GM19239 (cell line): ENCODE measurements at places on chromosomes 1 and 21.

DNA sequence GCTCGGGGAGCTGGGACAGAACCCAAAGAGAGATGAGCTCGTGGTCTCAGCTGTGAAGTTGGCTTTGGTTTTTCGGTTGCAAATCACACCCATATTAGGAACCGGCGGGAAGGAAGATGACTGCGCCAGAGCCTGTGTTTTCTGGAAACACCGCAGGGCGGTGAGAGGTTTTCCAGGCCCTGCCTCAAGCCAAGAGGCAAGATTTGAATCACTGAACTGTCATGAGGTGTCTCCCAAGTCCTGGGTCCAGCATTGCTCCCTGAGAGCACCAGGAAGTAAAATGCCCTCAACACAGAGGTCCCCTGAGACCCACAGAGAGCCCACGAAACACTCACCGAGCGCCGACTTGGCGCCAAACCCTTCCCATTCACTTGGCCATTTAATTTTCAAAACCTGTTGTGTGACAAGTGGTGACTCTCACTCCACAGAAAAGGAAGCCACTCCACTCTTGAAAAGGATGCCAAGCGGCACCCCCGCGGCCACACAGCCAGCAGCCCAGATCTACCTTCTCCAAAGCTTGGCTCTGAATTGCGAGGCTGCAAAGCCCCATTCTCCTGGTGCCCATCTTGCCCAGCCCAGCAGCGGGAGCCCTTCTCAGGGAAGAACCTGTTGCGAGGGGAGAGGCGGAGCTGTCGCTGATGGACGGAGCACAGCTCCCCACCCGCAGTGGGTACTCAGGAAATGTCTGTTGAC is 99.0 kb upstream of the RUNX3 start:
- no peak for DNase-seq

DNA sequence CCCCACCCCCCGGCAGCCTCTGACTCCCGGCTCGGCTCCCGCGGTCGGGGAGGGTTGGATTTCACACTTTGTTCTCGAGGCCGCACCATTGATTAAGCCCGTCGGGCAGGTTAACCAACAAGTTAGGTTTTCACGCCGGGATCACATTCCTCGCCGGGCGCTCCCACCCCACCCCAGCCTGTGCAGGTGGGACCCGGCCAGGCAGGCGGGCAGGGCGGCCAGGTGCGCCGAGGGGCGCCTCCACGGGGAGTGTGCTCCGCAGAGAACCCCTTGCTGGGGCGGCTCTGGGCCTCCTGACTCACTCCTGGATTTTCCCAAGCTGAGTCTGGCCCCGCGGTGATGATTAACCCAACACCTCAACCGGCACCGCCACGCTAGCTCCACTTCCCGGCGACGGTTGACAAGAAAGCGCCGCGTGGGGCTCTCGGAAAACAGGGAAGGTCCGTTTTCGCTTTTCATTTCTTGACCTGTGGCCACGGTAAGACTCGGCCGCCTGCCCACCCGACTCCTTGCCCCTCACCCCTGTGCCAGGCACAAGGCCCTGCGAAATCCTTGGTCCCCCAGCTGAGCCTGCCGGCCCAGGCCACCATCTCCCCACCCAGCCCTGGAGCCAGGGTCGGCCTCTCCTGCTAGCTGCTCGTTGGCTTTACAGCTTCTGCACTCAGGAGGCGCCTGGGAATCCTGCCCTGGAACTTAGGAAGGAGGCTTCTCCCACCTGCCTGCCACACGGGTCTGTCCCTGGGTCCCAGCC is 8.8 kb upstream of the TTLL10 start:
- no peak for DNase-seq

GRCh38 chr1:52691821-52692220 is 6.3 kb downstream of the COA7 start:
- no peak for DNase-seq

DNA sequence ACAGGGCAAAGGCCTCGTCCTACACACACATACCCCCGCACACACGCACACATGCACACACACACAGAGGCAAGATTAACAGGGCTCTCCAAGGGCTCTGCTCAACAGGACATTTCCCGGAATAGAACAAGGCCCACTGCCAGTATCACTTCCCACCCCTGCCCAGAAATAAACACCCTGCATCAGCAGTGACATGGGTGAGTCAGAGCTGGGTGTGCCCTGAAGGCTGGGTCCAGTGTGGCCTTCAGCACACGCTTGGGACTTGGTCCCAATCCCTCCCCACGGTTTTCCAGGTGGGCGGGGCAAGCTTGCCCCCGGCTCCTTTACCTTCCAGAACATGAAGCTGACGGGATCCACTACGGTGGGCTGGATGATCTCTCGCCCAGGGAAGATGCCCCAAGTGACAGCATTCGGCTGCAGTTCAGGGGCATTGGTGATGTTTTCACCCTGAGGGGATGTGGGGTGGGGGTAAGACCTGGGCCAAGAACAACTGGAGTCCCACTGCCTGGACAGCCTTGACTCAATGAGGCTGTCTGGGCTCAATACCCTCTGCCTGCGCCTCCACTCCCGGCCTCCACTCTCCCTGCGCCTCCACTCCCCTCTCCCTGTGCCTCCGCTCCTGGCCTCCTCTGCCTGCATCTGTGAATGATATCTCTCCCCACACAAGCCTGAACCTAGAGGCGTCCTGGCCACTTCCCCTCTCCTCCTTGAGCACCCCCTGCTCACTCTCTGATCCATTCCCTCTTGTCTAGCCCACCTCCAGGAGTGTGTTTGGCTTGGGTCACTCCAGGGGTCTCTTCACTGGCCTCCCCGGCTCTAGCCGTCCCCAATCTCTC is 14.7 kb downstream of the MTHFR start:
- DNase-seq, result no peak

GRCh38 chr1:228310162-228310792 is 96.4 kb downstream of the TRIM11 start:
- DNase-seq, result no peak

DNA sequence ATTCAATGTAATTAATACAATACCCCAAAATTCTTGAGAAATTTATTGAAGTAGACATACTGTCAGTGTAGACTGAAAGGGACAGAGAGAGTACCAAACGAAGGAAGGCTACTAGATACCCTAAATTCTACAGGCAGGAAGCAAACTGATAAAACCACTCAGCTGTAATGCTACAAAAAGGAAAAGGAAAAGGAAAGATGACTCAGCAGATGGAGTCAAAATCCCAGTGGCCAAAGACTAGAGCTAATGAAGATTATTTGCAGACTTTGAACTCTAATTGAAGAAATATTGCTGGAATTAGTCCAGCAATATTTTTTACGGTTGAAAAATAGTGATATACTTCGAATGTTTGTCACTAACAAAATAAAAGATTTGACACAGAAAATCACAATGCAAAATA is 671.9 kb downstream of the BRINP3 start:
- DNase-seq, result no peak

DNA sequence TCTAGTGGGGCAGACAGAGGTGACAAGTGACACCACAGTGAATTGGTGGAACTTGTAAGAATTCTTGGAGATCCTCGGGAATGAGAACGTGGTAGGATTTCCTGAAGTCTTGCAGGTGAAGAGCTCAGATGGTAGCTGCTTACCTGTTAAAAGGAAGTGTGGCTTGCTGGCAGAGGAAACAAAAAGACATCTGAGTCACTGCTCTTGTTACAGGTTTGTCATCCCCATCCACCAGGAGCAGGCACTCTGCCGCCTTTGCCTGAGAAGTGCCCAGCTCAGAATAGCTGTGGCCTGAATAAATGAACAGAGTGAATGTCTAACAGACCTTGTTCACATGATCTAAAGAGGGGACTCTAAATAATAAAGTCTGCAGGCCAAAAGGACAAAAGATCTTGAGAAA is 12.3 kb upstream of the ZSCAN20 start:
- no peak for DNase-seq

GRCh38 chr1:211192227-211192626 is 58.3 kb upstream of the KCNH1 start:
- DNase-seq, result no peak

DNA sequence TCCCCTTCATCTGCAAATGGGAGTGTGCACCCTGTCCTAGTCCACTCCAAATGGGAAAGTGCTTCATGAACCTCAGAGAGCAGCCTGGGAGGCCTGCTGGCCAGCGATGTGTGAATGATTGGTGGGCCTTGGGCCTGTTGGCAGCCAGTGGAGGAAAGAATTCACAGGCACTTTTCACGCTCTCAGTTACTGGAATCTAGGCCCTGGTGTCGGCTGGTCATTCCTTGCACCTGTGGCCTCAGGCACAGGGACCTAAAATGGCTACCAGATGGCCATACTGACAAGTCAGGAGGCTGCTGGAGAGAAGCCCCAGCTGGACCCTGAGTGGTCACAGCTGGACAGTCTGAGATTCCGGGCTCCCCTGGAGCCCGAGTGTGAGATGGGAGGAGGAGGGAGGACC is 18.4 kb upstream of the EDN2 start:
- DNase-seq, result no peak

DNA sequence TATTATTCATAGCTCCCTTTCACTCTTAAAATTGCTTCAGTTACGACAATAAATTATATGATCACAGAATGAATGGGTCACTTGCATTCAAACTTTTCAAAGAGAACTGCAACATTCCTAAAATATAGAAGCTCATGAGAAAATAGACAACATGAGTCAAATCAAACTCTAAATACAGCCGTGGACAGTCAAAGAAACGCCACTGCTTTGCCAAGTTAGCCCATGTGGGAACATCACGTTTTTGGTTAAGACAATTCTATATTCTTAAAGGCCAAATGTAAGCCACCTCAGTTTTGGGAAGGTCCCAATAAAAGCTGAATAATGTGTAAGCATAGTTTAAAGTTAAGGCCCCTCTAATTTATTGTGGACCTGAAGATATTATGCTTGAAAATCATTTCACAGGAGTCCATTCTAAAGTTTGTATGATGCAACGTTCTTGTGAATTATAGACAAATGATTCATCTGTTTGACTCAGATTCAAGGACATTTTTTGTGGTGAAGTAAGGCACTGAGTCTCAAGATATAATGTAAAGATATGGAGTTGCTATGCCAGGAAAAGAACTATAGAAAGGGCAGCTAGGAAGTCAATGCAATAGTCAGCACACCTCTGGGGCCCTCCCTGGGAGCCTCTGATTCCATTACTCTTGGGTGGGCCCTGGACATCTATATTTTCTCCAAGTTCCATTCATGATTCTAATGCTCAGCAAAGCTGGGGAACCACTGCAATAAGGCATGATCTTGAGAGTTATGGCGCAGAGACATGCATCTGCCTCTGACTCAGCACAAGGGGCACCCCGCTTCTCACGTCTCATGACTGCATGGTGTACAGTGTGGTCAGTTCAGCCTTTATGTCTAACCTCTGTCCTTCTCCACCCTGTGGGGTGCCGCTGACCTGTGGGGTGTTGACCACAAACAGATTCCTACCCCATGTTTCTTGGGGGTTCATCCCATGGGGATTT is 33.9 kb downstream of the ETS2 start:
- no peak for DNase-seq

- no peak for DNase-seq
Observed at GRCh38 chr1:5960336-5960735, 31.9 kb downstream of the NPHP4 start.
